ENCODE measurements at places on chromosomes 2 and 18. TPM values are rescaled to one million over a fixed set of nuclear protein-coding genes. Genes with fewer than 3 reads are reported as not detected.

SERTAD2 gene
- 11.7 TPM for polyA plus RNA-seq

PAIP2B gene
- 22.2 TPM for polyA plus RNA-seq

RBBP8 gene
- polyA plus RNA-seq = 20.3 TPM

GRCh38 chr2:221571025-221571550 is 1.0 kb downstream of the EPHA4 start:
- DNase-seq = no peak

- no peak for DNase-seq
These were observed 618.4 kb downstream of the BCL11A start for GRCh38 chr2:59935005-59935404.

GRCh38 chr2:224611938-224612337 is 26.8 kb upstream of the CUL3 start:
- no peak for DNase-seq

GRCh38 chr2:132668189-132668823 is 1.7 kb downstream of the LYPD1 start:
- DNase-seq = no peak

- no peak for DNase-seq
These were observed 113.7 kb downstream of the GATA6 start for GRCh38 chr18:22283116-22283395.

GRCh38 chr2:89823556-89823955 is 1132.1 kb downstream of the RPIA start:
- no peak for DNase-seq

GRCh38 chr2:226087505-226088365 is 688.2 kb downstream of the NYAP2 start:
- no peak for DNase-seq

All from spinal cord (tissue), 10 donors.